ENCODE measurements at places on chromosomes 13 and 19. TPM values are rescaled to one million over a fixed set of nuclear protein-coding genes. Genes with fewer than 3 reads are reported as not detected.
A peak's percentile ranks its signal among the peaks of the same experiment; 100 is the strongest.

DNA sequence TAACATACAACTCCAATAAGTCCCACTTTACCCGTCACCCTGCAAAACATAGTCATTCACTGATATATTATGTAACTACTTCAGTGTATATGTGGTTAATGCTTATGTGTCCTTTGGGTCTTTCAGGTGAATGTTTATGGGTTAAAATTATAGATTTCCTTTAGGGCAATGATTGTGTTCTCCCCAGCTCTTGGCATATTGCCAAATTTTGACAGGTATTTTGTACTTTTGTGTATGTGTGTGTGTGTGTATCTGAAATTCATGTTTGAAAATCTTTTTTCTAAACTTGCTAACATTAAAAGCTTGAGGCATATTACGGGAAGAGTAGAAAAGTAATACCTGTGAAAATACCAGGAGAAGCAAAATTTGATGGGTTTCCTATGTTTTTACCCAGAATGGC is 8.2 kb downstream of the CDK8 start:
- DNase-seq, result peak; percentile 1

Gene RNF225
- 0.98 TPM for total RNA-seq

Gene FBXO27
- 0.28 TPM for total RNA-seq

Gene ZNF44
- 10.3 TPM for total RNA-seq

Data from MCF 10A (cell line).